NCI-H446 treated with DMSO at 0.1 percent for 48 hours (cell line): ENCODE measurements at places on chromosomes 7 and 10.

GRCh38 chr7:95560674-95561073, 35.6 kb downstream of the PDK4 start:
- DNase-seq: no peak

DNA sequence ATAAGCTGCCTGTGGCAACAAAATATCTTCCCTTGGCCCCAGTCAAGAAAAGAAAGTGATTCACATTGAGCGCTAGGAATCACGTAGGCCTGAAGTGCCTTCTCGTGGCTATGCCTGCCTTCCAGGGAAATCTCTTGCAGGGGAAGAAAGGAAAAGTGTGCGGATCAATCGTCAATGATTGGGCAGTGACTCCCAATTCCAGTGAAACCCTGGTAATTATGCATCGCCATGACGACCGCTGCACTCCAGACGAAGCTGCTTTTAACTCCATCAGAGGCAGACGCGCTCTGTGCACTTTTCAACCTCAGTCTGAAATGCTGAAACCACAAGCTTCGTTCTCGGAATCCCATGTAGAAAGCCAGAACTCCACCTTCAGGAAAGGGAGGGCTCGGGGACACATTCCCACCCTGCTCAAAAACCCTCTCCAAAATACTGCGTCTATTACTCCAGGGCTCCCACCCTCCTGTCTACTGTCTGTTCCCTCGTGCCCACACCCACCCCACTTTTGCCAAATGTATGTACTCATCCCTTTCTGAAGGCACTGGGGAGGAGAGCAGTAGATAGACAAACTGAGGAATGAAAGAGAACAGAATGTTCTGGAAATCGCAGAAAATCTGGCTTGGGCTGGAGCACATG, 24.2 kb upstream of the PRKAG2 start:
- DNase-seq: no peak

- no peak for DNase-seq
Measured at GRCh38 chr10:34216348-34216945, 598.6 kb downstream of the PARD3 start.

DNA sequence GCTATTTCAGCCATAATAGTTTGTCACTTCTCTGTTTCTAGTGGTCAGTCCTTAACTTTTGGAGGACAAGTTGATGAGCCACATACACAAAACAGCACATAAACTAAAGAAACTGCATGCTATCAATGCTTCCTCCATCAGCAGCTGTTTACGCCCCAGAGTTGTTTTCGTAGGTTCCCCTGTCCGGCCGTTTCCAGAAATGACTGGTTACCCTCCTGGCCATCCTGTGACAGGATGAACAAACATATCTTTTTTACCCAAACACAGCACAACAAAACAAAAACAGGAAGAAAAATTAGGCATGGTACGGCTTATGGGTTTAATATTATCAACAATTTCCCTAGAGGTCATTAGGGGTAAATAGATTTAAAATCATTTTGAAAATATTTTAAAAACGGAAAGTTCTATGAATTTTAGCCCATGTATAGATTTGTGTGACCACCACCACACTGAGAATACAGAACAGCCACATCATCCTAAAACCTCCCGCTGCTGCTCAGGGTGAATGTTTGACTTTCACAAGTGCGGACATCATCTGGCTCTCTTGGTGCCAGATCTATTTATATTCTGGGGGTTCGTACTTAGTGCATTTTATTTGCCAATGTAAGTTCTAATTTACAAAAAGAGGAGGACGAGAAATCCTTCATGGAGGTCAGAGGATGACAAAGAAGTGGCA, 74.8 kb downstream of the HIPK2 start:
- no peak for DNase-seq

DNA sequence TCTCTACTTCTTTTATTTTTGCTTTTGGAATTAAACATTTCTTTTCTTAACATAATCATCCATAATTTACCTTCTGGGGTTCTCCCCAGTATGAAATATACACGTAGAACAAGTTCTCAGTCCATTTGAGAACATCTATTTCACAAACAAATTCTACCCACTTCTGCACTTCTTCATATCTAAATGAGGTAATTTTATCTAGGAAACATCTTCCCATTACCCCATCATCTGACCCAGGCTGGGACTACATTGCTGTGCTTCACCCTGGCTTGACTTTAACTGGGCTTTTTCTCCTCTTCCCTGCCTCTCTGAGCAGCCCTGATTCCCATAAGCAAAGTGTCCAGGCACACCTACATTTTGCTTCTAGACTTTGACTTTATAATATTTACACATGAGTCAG, 43.3 kb upstream of the AMPH start:
- DNase-seq: no peak

GRCh38 chr7:74069086-74069541, 14.5 kb upstream of the LIMK1 start:
- no peak for DNase-seq

- no peak for DNase-seq
Measured at GRCh38 chr7:1659696-1660095, 10.4 kb upstream of the ELFN1 start.

- no peak for DNase-seq
Measured at GRCh38 chr7:27000496-27000895, 95.3 kb downstream of the HOXA1 start.

GRCh38 chr10:60942788-60943315, 1.1 kb downstream of the RHOBTB1 start:
- DNase-seq: no peak

DNA sequence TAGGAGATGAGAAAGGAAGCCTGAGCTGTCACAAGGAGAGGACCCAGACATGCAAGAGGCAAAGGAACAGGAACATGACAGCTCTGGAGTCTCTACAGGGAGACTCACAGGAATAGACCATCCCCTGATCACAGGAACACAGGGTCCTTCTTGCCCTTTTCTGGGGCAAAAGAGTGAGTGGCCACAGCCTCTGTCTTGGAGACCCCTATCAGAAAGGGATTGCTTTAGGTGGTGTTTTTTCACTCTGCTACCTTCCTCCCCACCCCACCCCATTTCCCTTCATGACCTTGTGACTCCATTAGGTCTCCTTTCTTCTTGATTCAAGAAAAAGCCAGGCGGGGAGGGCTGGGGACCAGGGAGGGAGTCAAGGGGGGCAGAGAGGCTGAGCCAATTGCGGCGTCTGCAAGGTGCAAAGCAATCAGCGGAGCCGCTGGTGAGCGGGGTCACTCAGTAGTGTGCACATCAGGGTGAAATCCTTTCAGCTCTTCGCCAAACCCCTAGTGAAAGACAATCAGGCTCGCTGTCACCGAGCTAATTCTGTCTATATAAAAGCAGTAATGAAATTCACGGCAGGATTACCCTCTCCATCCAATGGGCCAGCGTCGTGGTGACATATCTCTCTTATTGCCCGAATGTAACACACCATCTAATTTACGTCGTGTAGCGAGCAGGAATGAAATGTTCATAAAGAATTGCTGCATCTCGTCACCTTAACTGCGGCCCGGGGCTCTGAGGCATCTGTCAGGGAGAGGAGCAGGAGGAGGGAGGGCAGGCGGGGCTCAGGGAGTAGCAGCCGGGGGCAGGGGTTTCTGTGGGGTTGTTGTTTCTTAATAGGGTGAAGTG, 31.5 kb upstream of the BTRC start:
- DNase-seq: no peak

DNA sequence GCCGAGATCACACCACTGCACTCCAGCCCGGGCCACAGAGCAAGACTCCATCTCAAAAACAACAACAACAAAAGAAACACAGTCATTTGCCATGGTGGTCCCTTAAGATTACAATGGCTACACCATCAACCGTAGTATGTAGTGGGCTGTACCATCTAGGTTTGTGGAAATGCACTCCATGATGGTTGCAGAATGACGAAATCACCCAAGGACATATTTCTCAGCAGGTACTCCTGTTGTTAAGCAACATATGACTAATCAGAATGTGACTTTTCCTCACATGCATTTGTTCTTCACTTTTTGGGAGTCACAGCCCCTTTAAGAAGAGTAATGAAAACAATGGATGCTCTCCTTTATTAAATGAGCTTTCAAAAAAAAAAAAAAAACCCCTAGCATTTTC, 11.0 kb downstream of the SVIL start:
- no peak for DNase-seq

GRCh38 chr10:86918022-86918471, 39.4 kb downstream of the MMRN2 start:
- no peak for DNase-seq

DNA sequence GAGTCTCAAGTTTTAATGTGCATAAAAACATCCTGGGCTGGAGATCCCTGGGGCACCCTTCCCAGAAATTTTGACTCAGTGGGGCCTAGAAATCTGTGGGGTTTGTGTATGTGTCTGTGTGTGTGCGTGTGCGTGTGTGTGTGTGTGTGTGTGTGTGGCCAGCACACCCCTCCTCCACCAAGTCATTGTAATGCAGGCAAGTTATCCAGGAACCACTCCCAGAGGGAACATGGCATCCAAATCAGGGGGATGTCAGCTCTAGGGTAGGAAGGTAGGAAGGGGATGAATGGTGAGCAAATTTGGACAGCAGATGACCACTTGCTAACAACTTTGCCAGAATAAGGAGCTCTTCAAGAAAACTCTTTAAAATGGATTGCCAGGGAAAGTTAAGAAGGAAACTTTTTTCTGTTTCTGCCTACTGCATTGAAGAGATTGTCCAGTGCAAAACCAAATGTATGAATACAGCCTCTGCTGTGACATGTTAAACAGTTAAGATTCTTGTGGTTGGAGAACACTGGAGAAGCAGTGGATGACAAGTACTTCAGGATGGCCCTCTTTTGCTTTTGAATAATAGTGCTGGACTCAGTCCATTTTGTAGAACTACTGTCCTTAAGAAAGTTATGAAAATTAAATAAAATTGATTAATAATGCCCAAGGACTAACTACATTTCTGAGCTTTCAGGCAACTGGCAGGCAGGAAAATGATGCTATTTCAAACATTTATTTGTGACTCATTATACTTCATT, 12.3 kb downstream of the STAMBPL1 start:
- no peak for DNase-seq

- DNase-seq: no peak
Measured at GRCh38 chr10:844552-844951, 87.0 kb downstream of the LARP4B start.

- DNase-seq: no peak
Measured at GRCh38 chr7:66928388-66928787, 7.4 kb downstream of the TMEM248 start.

DNA sequence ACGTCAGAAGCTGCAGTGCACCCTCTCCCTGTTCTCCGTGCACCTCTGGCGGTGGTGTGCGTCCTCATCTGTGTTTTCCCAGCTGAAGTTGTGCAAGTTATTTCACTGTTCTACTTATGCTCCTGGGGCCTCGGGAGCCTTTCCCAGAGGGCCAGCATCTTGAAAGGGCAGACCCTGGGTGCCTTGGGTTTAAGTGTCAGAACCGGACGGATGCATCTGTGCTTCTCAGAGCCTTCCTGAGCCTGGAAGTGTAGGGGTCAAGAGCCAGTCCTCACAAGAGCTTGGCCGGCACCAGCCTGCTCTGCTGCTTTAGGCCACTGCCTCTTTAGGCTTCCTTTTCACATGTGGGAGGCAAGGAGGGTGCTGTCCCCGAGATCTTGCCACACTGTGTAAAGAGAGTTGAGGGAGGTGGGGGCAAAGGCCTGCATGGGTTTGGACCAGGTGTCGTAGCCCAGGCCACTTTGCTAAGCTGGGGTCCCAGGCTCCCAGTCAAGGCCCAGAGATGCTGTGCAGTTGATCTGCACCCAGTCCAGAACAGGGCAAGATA, 128.9 kb upstream of the NPS start:
- DNase-seq: no peak

DNA sequence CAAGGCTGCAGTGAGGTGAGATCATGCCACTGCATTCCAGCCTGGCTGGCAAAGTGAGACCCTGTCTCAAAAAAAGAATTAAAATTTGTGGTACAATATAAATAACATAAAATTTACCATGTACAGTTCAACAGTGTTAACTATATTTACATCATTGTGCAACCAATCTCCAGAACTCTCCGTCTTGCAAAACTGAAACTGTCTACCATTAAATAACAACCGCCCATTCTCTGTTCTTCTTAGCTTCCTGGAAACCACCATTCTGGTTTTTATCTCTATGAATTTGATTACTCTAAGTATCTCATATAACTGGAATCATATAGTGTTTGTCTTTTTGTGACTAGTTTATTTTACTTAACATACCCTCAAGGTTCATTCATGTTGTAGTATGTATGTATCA, 167.6 kb downstream of the AUTS2 start:
- no peak for DNase-seq

DNA sequence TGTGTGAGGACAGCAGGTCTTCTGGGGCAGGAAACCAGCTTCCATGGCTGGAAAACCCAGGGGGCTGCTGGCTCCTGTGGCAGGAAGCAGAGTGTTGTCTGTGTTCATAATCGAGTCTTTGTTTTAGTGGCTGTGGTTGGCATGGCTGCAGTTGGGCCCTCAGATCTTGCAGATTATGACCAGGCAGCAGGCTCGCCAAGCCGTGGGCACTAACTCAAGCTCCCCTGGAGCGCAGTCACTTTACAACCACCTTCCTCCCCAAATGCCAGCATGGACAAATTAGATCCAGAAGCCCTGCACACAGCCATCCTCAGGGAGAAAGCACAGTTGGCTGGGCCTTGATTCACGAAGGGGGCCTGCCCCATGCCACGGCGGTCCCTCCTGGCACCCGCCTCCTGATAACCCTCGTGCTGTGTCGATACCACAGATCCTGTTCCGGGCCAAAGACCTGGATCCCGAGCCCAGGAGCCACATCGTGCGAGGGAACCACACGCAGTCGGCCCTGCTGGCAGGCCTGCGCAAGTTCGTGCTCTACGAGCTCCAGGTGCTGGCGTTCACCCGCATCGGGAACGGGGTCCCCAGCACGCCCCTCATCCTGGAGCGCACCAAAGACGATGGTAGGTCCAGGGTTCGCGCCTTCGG, 552.5 kb upstream of the FOXK1 start:
- DNase-seq: no peak

- DNase-seq: no peak
Measured at GRCh38 chr7:159030490-159031134, 114.1 kb downstream of the VIPR2 start.

GRCh38 chr7:2760098-2760889, 72.3 kb downstream of the AMZ1 start:
- DNase-seq: peak; percentile 7
